Activated CD4-positive, alpha-beta T cell treated with anti-CD3 and anti-CD28 coated beads, Interleukin-2, amount 10 ng/mL, durations not matched to agents 24 days and 14 days (primary cell): ENCODE measurements at places on chromosomes 7 and 10.

GRCh38 chr7:131320603-131321002, 7.1 kb upstream of the MKLN1 start:
- H3K27ac ChIP-seq: no peak overlapping the region
- H3K27me3 ChIP-seq: peaks cover 14% of the 10 kb centered on the region
- no peak overlapping the region for H3K4me3 ChIP-seq
- H3K36me3 ChIP-seq: no peaks in the 10 kb centered on the region

DNA sequence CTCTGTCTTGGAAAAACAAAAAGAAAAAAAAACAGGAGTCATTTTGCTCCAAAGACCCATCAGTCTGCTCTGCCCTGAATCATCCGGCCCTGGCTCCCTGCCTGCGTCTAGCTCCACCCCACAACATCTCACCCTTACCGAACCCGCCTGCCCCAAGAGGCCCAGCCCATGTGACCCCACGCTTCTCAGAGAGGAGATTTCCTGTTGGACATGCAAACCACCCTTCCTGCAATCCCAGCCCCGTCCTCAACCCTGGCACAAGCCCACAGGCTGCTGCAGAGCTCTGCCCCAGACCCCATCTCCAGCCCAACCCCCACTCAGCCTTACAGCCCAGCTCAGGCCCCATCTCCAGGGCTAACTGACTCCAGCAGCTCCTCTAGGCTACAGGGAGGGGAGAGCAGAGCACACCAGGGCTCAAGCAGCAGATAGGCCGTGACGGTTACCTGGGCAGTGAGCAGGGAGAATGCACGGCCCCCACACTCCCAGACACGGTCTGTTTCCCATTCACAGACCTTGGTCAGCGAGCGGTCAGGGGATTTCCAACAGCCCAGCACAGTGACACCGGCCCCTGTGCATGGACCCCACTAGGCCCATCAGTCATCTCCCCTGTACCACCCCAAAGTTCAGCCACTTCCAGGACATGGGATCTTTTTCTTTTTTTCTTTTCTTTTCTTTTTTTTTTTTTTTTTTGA, 69.9 kb upstream of the GTF2I start:
- no peaks in the 10 kb centered on the region for H3K4me1 ChIP-seq
- H3K4me3 ChIP-seq: no peak overlapping the region
- DNase-seq: no peak
- H3K27me3 ChIP-seq: no peaks in the 10 kb centered on the region

DNA sequence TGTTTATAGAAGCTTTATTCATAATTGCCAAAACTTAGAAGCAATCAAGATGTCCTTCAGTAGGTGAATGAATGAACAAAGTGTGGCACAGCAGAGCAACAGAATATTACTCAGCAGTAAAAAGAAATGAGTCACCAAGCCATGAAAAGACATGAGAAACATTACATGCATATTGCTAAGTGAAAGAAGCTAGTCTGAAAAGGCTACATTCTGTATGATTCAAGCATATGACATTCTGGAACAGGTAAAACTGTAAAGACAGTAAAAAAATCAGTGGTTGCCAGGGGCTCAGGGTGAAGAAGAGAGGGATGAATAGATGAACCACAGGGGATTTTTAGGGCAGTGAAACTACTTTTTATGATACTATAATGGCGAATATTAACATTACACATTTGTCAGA, 80.9 kb upstream of the APBB1IP start:
- no peak for DNase-seq
- H3K4me3 ChIP-seq: no peak overlapping the region
- no peak overlapping the region for H3K27ac ChIP-seq
- H3K36me3 ChIP-seq: no peaks in the 10 kb centered on the region

DNA sequence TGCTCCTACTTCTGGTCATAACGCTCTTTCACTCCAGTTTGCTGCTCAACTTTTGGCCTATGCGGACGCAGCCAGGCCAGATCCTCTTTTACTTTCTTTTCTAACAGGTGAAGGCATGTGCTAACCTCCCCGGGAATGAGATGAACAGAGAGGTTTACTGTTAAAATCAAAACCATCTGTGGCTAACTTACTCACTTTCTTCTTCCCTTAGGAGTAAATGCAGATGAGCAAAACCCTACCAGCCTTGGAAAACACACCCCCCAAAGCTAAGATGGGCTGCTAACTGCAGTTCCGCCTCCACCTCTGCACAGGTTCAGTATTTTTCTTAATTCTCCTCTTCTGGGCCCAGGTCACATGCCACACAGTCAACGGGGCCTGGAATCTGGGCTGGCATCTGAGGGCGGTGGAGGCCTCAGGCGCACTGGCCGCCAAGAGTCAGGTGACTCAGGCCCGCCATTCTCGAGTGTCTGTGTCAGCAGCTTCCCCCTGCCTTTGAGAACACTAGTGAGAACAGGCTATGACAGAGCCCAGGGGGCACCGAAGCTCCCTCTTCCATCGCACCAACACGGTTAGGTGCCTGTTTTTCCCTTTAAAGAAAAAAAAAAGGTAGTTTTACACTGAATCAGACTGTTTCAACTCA, 11.1 kb downstream of the FAM53B start:
- peak overlapping the region; percentile 63 for H3K27ac ChIP-seq
- peak; percentile 80 for DNase-seq
- peaks cover 29% of the 10 kb centered on the region for H3K36me3 ChIP-seq
- no peaks in the 10 kb centered on the region for H3K27me3 ChIP-seq
- peaks cover 67% of the 10 kb centered on the region for H3K4me1 ChIP-seq
- H3K4me3 ChIP-seq: peak overlapping the region; percentile 51

DNA sequence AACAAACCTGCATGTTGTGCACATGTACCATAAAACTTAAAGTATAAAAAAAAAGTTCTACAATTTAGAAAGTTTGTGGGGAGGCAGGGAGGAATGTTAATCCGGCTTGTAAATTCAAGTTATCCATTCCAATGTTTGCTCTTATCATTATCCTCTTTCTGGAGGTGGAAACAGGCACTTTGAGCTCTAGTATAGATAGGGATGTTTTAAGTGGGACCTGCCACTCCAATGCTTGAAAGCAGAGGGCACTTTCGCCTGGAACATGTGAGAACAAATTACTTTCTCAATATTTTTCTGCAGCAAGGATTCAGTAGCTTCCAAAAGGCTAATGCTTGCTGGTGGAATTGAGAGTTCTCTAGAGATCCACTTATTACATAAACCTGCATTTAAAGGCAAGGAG, 45.6 kb downstream of the FEZF1 start:
- no peak overlapping the region for H3K27ac ChIP-seq
- H3K27me3 ChIP-seq: no peaks in the 10 kb centered on the region
- H3K36me3 ChIP-seq: no peaks in the 10 kb centered on the region

GRCh38 chr7:157690058-157690832, 353.4 kb downstream of the DNAJB6 start:
- peaks cover 52% of the 10 kb centered on the region for H3K27me3 ChIP-seq
- peaks cover 2% of the 10 kb centered on the region for H3K4me1 ChIP-seq
- no peak overlapping the region for H3K27ac ChIP-seq
- no peak for DNase-seq
- no peaks in the 10 kb centered on the region for H3K36me3 ChIP-seq

DNA sequence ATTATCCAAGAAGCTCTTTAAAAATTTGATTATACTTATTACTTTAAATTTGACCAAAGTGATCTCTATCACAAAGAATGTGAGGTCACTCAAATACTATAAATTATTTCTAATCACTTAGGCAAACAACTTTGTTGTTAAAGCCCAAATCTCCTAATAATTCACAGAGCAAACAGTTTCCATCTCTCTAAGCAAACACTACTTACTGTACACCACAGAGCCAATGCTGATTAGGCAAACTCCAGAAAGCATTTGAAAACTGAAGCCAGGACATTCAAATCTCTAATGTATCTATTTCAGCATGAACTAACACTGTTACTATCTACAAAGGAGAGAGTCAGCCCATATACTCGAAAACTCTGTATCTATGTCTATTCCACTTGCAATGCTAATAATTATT, 107.1 kb downstream of the RNF32 start:
- no peaks in the 10 kb centered on the region for H3K27me3 ChIP-seq
- no peak overlapping the region for H3K4me3 ChIP-seq
- H3K4me1 ChIP-seq: peaks cover 9% of the 10 kb centered on the region
- DNase-seq: no peak

GRCh38 chr10:10438335-10439100, 579.2 kb upstream of the CELF2 start:
- peaks cover 4% of the 10 kb centered on the region for H3K27me3 ChIP-seq
- H3K36me3 ChIP-seq: no peaks in the 10 kb centered on the region
- no peak overlapping the region for H3K27ac ChIP-seq
- no peak overlapping the region for H3K4me3 ChIP-seq

GRCh38 chr7:109895536-109895935, 1195.4 kb upstream of the LRRN3 start:
- H3K27ac ChIP-seq: no peak overlapping the region
- no peak overlapping the region for H3K4me3 ChIP-seq
- no peaks in the 10 kb centered on the region for H3K36me3 ChIP-seq
- no peaks in the 10 kb centered on the region for H3K27me3 ChIP-seq

GRCh38 chr10:93465806-93466675, 16.1 kb downstream of the MYOF start:
- no peak overlapping the region for H3K4me3 ChIP-seq
- H3K27me3 ChIP-seq: no peaks in the 10 kb centered on the region
- H3K27ac ChIP-seq: no peak overlapping the region

GRCh38 chr7:146094356-146094755, 22.2 kb upstream of the CNTNAP2 start:
- no peaks in the 10 kb centered on the region for H3K27me3 ChIP-seq
- no peak overlapping the region for H3K27ac ChIP-seq
- no peak overlapping the region for H3K4me3 ChIP-seq
- no peaks in the 10 kb centered on the region for H3K4me1 ChIP-seq

- no peak for DNase-seq
- H3K4me3 ChIP-seq: no peak overlapping the region
- no peaks in the 10 kb centered on the region for H3K4me1 ChIP-seq
These were observed 676.4 kb upstream of the NRP1 start for GRCh38 chr10:34010891-34011290.

DNA sequence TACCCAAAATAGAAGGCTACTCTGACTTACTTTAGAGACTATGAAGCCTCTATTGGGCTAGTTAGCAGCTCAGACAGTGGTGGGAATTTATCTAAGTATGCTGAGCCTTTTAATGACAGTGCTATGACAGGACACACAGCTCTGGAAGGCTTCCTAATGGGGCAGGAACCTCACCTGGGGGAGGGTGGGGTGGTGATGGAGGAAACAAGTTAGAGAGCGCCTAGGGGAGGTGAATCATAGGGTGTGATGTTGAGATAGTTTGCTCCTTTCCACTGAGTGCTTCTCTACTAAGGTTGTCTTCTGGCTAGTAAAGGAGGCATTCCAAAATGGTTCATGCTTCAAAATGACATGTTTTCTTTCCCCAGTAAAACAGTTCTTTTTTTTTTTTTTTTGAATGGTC, 42.1 kb downstream of the PPP1R9A start:
- H3K27ac ChIP-seq: no peak overlapping the region
- H3K36me3 ChIP-seq: no peaks in the 10 kb centered on the region
- DNase-seq: no peak
- no peaks in the 10 kb centered on the region for H3K4me1 ChIP-seq
- H3K4me3 ChIP-seq: no peak overlapping the region

DNA sequence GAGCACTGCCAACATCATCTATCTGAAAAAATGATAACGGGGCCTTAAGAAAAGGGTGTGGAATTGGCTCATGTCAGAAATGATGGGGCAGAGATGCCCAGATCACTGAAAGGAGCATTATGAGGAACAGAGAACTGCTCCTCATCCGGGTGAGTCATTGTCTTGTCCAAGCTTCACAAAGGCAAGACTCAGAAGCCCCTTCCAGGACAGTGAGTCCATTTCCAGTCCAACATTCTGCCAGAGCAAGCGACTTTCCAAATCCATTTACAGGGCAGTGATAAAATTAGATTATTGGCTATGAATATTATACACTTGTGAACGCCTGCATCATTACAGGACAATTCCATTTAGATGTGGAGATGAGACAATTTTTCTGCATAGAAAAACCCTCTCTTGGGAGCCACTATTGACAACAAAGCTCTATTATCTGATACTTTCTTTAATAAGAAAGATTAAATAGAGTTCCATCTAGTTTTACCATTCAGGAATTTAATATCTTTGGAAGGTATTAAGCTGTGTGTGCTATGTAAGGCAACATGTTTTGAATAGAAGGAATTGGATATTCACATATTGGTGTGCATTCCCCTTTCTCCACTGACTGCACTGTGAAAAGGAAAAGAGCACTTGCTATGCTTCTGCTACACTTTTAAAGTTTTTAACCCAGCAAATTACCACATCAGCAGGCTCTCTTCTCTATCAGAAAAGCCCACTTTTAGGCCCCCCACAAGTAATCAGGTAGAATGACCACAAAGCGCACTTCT, 159.6 kb downstream of the NRP1 start:
- no peaks in the 10 kb centered on the region for H3K36me3 ChIP-seq
- peaks cover 28% of the 10 kb centered on the region for H3K27me3 ChIP-seq
- no peak overlapping the region for H3K27ac ChIP-seq
- peaks cover under 1% of the 10 kb centered on the region for H3K4me1 ChIP-seq

- no peaks in the 10 kb centered on the region for H3K27me3 ChIP-seq
- H3K27ac ChIP-seq: no peak overlapping the region
- no peak for DNase-seq
These were observed 45.1 kb downstream of the CAMK1D start for GRCh38 chr10:12394241-12395033.

DNA sequence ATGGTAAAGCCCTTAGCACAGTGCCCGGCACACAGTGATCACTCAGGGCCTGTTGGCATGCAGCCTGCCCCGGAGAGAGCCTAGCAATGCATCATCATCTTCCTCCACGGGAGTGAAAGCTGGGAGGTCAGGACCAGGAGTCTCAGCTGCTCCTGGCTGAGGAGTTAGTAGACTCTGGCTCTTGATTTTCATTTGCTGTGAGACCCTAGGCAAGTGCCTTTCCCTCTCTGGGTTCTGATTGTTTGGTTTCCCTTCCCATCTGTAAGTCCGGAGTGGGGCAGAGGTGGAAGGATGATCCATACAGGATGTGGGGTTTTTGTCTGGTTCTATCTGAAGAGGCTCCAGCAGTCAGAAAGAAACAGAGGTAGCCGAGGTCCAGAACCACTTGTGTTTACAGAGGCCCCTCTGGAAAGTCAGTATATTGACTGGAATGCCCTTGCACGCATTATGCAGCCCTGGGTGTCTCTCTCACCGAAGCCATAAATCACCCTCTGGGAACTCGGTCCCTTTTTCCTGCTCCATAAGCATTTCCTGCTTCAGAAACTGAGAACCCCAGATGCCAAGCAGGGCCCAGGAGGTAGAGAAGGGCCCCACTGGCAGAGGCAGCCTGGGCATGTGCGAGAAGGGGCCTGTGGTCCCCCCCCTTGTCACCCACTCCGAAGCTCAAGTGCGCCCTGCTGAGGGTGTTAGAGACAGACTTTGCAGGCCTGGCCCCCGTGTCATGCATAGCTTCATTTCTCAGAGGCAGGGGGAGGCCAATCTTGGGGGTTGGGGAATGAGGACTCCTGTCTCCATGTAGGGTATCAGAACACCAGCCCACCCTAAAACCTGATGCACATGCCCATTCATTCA, 8.5 kb downstream of the UNC5B start:
- no peak for DNase-seq
- H3K36me3 ChIP-seq: no peaks in the 10 kb centered on the region
- no peak overlapping the region for H3K27ac ChIP-seq
- H3K4me1 ChIP-seq: peaks cover 6% of the 10 kb centered on the region

GRCh38 chr7:83032195-83032594, 130.5 kb downstream of the PCLO start:
- H3K4me1 ChIP-seq: no peaks in the 10 kb centered on the region
- DNase-seq: no peak
- H3K27ac ChIP-seq: no peak overlapping the region
- no peaks in the 10 kb centered on the region for H3K36me3 ChIP-seq
- no peak overlapping the region for H3K4me3 ChIP-seq

GRCh38 chr7:7761974-7762779, 43.8 kb upstream of the RPA3 start:
- peaks cover 30% of the 10 kb centered on the region for H3K4me1 ChIP-seq
- peak; percentile 80 for DNase-seq
- H3K27ac ChIP-seq: peak overlapping the region; percentile 88
